ENCODE measurements at places on chromosomes 7 and 10.

DNA sequence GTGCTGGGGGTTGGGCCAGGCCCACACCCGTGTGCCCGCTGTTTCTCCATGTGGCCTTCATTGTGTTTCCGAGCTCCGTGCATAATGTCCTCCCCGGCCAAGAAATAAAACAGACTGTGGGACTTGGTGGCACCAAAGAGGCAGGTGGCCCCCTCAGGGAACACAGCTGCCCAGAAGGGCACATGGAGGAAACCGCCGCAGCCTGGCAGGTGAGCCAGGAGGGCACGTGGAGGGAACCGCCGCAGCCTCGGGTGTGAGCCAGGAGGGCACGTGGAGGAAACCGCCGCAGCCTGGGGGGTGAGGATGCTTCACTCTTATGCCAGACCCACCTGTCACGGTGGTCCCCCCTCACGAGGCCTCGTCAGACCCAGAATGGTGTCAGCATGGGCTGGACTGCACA lies 288.7 kb downstream of the WDR37 start:
- no peak for DNase-seq

DNA sequence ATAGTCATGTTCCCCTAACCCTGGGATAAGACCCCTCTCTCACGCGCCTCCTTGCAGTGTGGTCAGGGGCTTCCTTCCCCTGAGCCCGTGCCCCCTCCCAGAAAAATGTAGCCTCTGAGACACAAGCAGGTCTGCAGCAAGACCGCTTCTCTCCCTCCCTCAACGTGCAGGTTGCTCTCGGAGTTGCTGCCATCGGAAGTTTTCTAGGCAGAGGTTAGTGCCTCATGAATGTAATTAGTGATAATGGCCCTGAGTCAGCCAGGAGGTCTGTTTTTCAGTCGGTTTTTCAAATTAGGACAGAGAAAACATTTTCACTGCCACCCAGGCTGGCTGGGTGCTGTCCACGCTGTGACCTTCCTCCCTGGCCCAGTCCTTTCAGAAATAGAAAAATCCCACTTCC lies 43.2 kb upstream of the PRLHR start:
- no peak for DNase-seq

- DNase-seq, result no peak
Measured at GRCh38 chr10:112783351-112784021, 166.6 kb upstream of the TCF7L2 start.

GRCh38 chr10:121590772-121591171 lies 7.5 kb downstream of the FGFR2 start:
- DNase-seq, result no peak

- no peak for DNase-seq
Measured at GRCh38 chr7:80641548-80641947, 3.1 kb downstream of the CD36 start.

GRCh38 chr10:4120096-4120853 lies 335.3 kb upstream of the KLF6 start:
- DNase-seq, result no peak

- DNase-seq, result no peak
Measured at GRCh38 chr7:34584526-34584925, 73.5 kb upstream of the NPSR1 start.

DNA sequence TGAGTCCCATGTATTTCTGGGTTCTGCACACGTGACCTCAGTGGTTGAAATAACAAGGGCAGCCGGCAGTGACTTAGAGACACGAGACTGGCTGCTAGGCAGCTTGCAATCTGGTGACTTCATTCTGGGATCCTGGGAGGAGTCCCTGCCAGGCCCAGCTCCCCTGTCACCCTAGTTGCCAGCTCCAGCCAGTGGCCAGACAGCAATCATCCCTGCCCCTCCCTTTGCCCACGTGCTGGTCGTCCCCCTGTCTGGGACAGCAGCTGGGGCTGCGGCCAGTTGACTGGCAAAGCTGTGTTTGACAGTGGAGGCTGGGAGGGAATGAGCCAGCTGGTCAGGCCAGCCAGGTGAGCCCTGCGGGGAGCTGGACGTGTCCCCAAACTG lies 30.0 kb downstream of the ADGRA1 start:
- no peak for DNase-seq

- DNase-seq, result no peak
Measured at GRCh38 chr10:130847170-130847569, 464.4 kb downstream of the TCERG1L start.

DNA sequence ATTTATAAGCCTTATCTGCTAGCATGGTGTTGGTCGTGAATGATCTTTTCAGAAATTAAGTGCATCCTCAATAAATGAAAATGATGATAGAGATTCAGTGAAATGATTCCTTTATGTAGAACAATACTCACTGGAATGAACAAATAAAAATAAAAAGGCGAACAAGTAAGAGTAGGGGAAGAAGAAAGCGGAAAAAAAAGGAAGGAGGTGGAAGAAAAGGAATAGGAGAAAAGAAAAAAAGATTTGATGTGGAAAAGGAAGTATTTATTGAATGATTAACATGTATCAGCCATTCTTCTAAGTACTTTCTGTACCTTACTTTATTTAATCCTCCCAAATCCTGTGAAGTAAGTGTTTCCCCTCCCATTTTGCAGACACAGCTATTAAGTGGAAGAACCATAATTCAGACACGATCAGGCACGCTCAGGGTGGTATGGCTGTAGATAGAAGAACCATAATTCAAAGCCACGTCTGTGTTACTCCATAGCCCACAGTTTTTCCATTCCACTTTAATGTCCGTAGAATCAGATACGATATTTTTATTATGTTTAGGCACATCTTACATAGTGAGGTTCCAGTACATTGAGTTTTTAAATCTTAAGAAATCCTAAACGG lies 156.2 kb upstream of the LAMB4 start:
- DNase-seq, result no peak

Measured in hypothalamus (tissue), 51 donors.